ENCODE measurements at places on chromosomes 4 and X.

GRCh38 chr4:24975510-24975909 lies 55.2 kb downstream of the LGI2 start:
- DNase-seq = no peak

DNA sequence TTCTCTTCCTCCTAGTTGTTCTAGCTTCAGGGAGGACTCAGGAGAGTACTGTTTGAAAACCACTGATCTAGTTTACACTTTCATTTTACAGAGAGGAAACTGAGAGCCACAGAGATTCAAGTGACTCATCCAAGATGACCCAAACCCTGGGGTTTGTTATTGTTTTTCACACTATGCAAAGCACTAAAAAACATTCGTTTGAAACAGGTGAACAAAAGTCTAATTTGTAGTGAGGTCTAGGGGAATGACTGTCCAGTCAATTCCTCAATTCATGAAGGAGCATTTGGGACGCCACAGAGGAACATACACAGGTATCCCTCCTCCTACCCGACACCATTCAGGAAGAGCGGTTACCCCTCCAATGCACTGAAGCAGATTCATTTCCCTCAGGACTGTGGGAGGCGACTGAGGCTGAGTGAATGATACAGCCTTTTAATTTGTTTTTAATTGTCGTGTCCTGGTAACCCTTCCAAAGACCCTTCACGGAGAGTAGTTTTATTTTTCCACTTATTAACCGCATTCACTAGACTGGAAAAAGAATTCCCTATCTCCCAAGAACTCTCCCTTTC lies 30.3 kb downstream of the TLR10 start:
- DNase-seq = no peak

DNA sequence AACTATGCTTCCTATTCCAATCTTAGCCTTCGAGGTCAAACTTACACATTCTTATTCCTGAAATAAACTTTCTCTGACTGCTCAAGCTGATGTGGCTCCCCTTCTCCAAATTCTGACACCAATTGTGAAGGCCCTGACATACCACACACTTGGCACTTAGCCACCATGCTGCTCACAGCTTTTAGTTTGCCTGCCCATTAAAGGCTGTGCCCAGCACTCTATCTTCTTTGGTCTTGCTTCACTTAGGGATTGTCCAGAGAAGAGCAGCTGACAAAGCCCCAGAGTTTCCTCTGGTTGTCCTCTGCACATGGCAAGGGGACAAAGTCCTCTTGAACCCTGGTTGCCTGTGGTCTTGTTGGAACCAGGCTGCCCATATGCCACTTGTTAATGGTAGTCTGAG lies 126.1 kb downstream of the ARHGEF9 start:
- no peak for DNase-seq

DNA sequence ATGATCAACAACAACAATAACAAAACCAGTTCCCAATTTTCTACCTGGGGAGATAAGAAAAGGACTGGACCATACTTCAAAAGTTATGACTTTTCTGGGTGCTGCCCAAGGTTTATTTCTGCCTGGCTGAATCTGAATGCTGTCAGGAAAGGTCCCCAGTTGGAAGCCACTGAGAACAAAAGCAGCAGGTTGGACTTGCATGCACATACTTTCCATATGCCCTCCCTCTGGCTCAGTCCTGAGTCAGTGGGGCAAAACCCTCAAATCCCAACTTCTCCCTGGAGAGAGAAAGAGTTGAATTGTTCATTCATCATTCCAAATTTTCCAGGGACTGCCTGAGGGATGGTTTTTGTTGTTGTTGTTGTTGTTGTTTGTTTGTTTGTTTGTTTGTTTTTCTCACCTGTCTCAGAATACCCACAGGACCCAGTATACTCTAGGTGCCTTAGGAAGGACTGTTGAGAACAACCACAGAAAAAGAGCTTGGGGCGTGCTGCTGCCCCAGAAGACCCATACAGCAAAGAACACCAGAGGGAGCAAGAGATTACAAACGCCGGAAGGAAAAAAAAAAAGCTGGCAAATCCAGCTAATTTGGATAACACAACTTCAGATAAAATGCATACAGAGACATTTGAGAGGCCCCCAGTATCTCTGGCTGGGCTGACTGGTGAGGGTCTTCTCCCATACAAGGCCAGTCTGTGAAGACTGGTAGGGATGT lies 138.9 kb upstream of the INPP4B start:
- DNase-seq = no peak

Measured in amygdala (tissue), 56 donors.